CD4-positive, alpha-beta T cell treated with Interleukin-10 for 1 hour (primary cell): ENCODE measurements at places on chromosomes 5 and 9.
A peak's percentile ranks its signal among the peaks of the same experiment; 100 is the strongest.

DNA sequence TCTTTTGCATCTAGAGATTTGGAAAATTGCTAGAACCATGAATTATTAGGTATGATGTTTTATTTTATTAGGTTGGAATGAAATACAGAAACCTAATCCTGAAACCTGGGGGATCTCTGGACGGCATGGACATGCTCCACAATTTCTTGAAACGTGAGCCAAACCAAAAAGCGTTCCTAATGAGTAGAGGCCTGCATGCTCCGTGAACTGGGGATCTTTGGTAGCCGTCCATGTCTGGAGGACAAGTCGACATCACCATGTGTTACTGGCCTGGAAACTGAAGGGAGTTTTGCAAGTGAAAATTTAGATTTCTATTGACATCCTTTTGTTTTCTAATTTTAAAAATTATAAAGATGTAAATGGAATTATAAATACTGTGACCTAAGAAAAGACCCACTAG is 100.7 kb downstream of the NLN start:
- DNase-seq = no peak

DNA sequence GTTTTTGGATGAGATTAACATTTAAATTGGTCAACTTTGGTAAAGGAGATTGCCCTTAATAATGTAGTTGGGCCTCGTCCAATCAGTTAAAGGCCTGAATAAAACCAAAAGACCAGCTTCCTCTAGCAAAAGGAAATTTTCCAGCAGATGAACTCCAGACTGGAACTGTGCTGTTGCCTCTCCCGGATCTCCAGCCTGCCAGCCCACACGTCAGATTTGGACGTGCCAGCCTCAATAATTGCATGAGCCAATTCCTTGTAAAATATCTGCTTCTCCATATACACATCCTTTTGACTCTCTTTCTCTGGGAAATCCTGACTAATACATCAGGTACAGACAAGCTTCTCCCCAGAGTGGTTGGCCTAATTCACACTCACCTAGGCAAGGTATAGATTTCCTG is 175.8 kb upstream of the ADCY2 start:
- DNase-seq = no peak

DNA sequence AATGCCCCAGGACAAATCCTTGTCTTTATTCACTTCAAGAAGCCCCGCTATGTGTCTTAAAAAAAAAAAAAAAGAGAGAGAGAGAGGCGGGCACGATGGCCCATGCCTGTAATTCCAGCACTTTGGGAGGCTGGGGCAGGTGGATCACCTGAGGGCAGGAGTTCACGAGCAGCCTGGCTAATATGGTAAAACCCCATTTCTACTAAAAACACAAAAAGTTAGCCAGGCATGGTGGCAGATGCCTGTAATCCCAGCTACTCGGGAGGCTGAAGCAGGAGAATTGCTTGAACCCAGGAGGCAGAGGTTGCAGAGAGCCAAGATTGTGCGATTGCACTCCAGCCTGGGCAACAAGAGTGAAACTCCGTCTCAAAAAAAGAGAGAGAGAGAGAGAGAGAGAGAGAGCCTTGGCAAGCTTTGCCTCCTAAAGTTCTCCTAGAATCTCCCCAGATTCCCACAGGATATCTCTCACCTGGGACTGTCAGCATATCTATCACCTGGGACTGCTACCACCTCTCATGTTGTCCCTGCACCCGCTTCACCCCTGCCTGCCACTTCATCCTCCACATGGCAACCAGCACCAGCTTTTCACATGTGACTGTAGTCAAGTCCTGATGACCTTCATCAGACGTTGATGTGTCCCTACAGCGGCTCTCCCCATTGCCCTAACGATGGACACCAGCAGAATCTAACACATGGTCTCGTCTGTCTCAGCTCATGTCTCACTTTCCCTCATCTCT is 5.8 kb downstream of the ITK start:
- DNase-seq = no peak

- no peak for DNase-seq
Measured at GRCh38 chr5:134606726-134607125, 25.9 kb downstream of the SAR1B start.

DNA sequence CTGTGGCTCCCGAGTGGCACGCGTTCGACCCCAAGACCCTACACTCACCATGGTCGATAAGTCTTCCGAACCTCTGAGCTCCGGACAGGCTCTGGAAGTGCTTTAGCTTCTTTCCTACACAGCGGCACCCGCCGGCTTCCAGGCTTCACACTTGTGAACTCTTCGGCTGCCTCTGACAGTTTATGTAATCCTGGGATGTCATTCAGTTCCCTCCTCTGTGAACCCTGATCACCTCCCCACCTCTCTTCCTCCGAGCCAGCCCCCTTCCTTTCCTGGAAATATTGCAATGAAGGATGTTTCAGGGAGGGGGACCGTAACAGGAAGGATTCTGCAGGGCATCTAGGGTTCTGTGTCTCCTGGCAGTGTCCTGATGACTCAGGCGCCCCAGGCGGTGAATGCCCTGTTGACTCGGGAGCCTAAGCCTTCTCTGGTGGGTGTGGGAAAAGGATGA is at the start of gene CD14:
TSS of gene CD14 (minus strand) at position 155 of the 451 bp plus-strand sequence. CDS start at position 51, 104 bp downstream.
- peak; percentile 13 for DNase-seq

GRCh38 chr5:165188556-165189175 is 1683.2 kb downstream of the MAT2B start:
- DNase-seq = no peak

- no peak for DNase-seq
Measured at GRCh38 chr9:121815546-121816448, 164.4 kb downstream of the DAB2IP start.

DNA sequence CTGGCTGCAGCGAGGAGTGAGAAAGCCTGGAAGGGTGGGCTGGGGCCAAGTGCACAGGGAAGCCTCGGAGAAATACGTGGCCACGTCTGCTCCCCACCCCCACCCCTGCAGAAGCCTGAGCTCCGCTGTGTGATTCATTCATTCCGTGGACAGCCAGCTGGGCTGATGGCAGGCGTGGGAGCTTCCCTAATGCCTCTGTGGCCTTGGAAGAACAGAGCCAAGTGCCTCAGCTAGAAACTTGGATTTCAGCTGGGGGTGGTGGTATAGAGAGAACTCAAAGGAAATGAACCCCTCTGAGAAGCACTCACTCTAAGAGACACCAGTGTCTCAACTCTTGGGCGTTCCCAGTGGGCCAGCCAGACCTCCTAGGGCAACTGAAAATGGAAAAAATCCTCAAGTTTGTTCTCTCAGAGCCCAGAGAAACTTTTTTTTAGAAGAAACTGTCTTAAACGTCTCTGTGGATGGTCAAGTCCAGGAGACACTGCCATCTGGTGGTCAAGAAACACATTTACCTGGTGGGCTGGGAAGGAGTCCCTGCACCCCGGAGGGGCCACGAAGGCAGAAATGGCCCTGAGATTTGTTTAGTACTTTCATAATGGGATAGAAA is 18.0 kb downstream of the ATOX1 start:
- peak; percentile 71 for DNase-seq

- DNase-seq = peak; percentile 3
Measured at GRCh38 chr9:112546149-112547012, 59.8 kb downstream of the KIAA1958 start.

GRCh38 chr5:83444445-83444844 is 27.1 kb upstream of the VCAN start:
- no peak for DNase-seq

DNA sequence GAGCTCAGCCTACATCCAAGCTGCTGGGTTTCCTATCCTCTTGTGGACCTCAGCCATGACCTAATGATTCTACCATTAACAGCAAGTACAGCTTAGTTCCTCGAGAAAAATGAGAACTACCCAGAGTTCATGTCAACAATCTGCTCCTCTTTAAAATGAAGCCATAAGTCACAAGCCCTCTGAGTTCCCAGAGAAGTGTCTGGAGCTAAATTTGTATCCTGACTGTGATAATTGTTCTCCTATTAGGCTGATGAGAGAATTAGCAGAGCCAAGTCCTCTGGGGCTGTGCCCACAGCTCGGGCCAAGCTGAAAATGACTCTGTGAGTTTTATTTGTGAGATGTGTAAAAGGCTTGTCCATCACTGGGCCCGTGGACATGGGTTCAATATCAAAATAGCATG is 145.1 kb upstream of the SMIM23 start:
- no peak for DNase-seq

DNA sequence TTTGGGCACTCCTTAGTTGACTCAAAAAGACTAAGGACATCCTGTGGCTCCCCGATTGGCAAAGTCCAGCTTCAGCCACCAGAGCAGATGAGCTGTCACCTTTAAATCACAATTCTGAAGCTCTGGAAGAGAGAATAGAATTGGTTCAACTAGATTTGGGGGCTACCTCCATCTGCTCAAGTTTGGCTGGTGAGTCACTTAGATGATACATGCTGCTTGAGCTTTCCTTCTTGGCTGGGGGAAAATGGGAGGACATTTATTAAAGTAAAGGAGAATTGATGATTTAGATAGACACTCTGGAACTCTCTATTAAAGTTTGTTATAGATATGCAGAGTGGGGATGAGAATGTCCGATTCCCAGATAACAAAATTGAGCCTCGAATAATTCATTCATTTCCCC is 30.0 kb upstream of the GRIA1 start:
- DNase-seq = no peak

GRCh38 chr5:174056064-174056847 is 10.8 kb downstream of the NSG2 start:
- no peak for DNase-seq

- no peak for DNase-seq
Measured at GRCh38 chr5:78578015-78578414, 70.6 kb downstream of the LHFPL2 start.

GRCh38 chr9:136372006-136372405 is 1.5 kb downstream of the CARD9 start:
- no peak for DNase-seq

DNA sequence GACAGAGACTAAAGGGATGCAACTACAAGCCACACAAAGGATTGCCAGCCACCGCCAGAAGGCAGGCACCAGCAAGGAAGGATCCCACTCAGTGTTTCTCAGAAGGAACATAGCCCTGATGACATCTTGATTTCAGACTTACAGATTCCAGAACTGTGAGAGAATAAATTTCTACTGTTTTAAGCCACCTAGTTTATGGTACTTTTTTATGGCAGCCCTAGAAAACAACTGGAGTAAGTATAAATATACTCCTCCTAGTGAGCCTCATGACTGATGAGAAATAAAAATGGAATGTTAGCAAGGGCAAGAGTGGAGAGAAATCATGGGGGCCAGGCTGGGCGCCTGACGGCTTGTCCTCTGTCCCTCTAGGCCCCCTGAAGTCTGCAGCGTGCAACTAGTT is 307.3 kb downstream of the PIK3R1 start:
- no peak for DNase-seq
